ENCODE measurements at places on chromosomes 6 and 20. TPM values are rescaled to one million over a fixed set of nuclear protein-coding genes. Genes with fewer than 3 reads are reported as not detected.
A peak's percentile ranks its signal among the peaks of the same experiment; 100 is the strongest.

RSPH4A gene
- total RNA-seq = 0.24 TPM

EYA4 gene
- total RNA-seq = 9.8 TPM

DNA sequence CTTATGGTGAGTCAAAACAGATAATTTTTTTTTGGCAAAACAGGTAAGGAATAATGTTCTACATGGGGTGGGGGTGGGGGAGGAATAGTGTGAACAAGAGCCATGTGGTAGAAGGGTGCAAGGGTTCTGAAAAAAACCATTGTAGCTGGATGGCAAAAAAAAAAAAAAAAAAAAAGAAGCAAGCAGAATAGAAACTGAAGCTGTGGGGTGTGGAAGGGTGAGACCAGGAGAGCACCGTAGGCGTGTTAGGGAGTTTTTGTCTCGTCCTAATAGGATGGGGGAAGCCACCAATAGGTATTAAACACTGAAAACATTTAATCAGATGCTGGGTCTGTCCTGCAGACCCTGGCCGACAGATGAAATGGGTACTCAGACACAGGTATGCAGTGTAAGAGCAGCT lies 110.1 kb downstream of the ADTRP start:
- no peak for DNase-seq

DST gene
- 237 TPM for total RNA-seq

DNA sequence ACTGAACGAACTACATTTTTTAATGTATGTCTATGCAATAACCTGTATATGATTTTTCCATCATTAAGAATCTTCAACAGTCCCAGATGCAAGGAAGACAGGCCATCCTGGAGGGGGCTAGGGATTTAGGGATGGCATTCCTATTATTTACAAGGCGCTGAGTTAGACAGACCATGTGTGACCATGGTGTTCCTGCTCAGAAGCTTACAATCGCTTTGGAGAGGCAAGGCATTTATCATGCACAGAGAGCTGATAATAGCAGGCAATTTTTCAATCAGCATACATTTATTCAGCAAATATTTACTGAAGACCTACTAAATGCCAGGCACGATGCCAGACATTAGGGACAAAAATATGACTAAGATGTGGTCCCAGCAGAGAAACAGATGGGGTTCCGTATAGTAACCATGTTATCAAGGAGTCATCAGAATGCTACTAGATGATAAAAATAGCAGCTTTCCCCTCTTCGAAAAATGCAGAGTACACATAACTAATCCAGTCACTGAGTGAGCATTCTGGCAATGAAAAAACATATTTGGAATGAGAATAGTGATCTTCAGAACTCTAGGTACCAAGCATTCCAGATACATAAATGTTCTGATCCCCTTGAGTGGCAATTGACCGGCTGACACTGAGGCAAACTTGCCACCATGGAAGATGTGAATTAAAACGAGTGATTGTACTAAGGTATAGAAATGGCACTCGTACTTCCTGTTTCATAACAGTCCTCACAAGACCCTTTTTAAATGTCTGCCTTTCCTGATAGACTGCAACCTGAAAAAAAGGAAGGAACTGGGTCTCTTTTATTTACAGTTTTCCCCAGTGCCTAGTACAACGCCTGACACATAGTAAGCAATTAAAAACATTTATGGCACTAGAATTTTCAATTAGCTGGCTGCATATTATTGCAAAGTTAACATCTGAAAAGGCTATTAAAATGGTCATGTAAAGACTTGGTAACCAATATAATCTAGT lies 135.7 kb downstream of the ATXN1 start:
- DNase-seq = no peak

- DNase-seq = no peak
Observed at GRCh38 chr6:166162599-166163342, 4.9 kb downstream of the TBXT start.

- no peak for DNase-seq
Observed at GRCh38 chr20:14093652-14094051, 98.3 kb downstream of the MACROD2 start.

FAM184A gene
- 0.85 TPM for total RNA-seq

EYA2 gene
- total RNA-seq = not detected

- DNase-seq = no peak
Observed at GRCh38 chr20:47708140-47708807, 77.0 kb downstream of the SULF2 start.

GRCh38 chr6:71287038-71287437 lies 1.6 kb upstream of the OGFRL1 start:
- DNase-seq = no peak

DNA sequence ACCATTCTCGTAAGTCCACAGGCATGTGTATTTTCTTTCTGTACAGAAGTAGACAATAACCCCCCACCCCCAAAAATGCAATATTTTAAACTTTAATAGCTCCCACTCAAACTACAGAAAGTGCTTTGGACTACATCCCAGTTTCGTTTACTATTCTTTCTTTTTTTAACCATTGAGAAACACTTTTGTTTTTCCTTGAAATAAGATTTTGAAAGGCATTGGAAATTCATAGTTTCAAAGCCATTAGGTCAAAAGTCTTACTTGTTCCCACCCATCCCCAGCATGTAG lies 140.0 kb downstream of the KIF16B start:
- DNase-seq = no peak

- no peak for DNase-seq
Observed at GRCh38 chr6:134446218-134446848, 128.4 kb upstream of the SGK1 start.

C6orf141 gene
- 12.3 TPM for total RNA-seq

SLC17A1 gene
- not detected for total RNA-seq

DNA sequence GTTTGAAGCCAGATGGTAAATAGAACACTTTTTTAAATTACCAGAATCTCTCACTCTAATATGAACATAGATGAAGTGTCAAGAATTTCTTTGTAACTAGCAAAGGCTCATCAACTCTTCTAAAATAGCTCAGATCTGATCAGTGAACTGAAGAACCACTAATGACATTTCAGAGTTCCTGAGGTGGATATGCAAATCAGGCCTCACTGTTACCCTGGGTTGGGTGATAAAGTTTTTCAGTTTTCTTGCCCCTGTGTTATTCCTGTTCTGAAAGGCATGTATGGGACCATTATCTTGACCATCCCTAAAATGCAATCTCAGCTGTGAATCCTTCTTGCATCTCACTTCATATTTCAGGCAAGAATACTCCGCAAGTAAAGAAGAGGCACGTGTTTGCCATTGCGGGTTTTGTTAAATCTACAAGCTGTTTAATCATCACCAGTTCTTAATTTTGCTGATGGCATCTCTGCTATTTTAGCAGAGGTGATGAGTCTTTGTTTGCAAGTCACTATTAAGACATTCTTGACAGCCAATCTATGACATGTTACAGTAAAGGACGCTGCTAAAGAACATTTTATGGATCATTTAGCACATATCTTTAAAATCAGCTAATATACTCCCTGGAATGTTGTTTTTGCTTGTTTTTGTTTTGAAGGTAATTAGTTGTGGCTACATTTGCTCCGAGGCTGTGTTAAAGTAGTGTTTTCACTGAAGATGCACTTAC lies 47.9 kb downstream of the KHDC1L start:
- no peak for DNase-seq

- peak; percentile 42 for DNase-seq
Observed at GRCh38 chr6:137304020-137304780, 85.0 kb upstream of the IFNGR1 start.

CAP2 gene
- total RNA-seq = 10.0 TPM

- no peak for DNase-seq
Observed at GRCh38 chr6:92667843-92668242, 751.5 kb downstream of the EPHA7 start.

MCUR1 gene
- 45.9 TPM for total RNA-seq

PNPLA1 gene
- not detected for total RNA-seq

GRCh38 chr20:13838664-13839063 lies 53.8 kb downstream of the NDUFAF5 start:
- DNase-seq = no peak

- no peak for DNase-seq
Observed at GRCh38 chr20:33067806-33068205, 11.6 kb upstream of the BPIFB4 start.

MMP24 gene
- 0.45 TPM for total RNA-seq

GPSM3 gene
- total RNA-seq = 10.4 TPM

OPRL1 gene
- 2.7 TPM for total RNA-seq

SLC17A3 gene
- not detected for total RNA-seq

ZNF217 gene
- total RNA-seq = 63.8 TPM

MEP1A gene
- total RNA-seq = not detected

DNA sequence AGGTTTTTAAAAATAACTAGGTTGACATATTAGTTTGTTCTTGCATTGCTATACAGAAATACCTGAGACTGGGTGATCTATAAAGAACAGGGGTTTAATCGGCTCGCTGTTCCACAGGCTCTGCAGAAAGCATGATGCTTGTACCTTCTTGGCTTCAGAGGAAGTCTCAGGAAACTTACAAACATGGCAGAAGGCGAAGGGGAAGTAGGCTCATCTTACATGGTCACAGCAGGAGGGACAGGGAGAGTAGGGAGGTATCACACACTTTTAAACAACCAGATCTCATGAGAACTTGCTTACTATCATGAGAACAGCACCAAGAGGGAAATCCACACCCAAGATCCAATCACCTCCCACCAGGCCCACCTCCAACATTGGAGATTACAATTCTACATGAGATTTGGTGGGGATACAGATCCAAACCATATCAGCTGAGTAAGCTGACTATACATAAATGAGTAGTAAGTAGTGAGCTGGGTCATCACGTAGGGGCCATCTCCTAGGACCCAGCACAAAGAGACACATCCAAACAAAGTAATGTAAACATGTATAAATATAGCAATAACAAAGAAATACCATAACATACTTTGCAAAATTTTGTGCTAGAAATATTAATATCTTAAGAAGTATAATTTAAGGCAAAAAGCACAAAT lies 31.4 kb upstream of the SIRPG start:
- DNase-seq = no peak

DZANK1 gene
- total RNA-seq = 4.4 TPM

- DNase-seq = no peak
Observed at GRCh38 chr6:17313971-17314370, 32.8 kb downstream of the RBM24 start.
